ENCODE measurements at places on chromosomes 6 and 20. TPM values are rescaled to one million over a fixed set of nuclear protein-coding genes. Genes with fewer than 3 reads are reported as not detected.

The SDCBP2 gene
- 1.7 TPM for total RNA-seq

The ZBTB12 gene
- total RNA-seq: 1.9 TPM

The ARG1 gene
- not detected for total RNA-seq

The NOTCH4 gene
- total RNA-seq: 0.65 TPM

The TCFL5 gene
- total RNA-seq: 17.9 TPM

The CDSN gene
- total RNA-seq: not detected

The TNXB gene
- total RNA-seq: 41.1 TPM

The EPB41L2 gene
- 267 TPM for total RNA-seq

The NAA20 gene
- total RNA-seq: 45.2 TPM

The CPXM1 gene
- total RNA-seq: 0.22 TPM

The MYLK2 gene
- total RNA-seq: 0.13 TPM

The TREM1 gene
- total RNA-seq: 0.65 TPM

The HCRTR2 gene
- not detected for total RNA-seq

The TFAP2A gene
- 0.39 TPM for total RNA-seq

The TMEM217 gene
- 2.6 TPM for total RNA-seq

The GSTA3 gene
- not detected for total RNA-seq

The SLC35D3 gene
- not detected for total RNA-seq

The OR2B6 gene
- not detected for total RNA-seq

The ZBTB2 gene
- total RNA-seq: 11.0 TPM

The RSPH4A gene
- 0.22 TPM for total RNA-seq

The FOXA2 gene
- total RNA-seq: not detected

The SLC25A27 gene
- 18.9 TPM for total RNA-seq

The KIF13A gene
- total RNA-seq: 108 TPM

The TUBB gene
- 592 TPM for total RNA-seq

The BANF2 gene
- total RNA-seq: not detected

The FABP7 gene
- not detected for total RNA-seq

The RRAGD gene
- total RNA-seq: 8.5 TPM

The PTPRT gene
- total RNA-seq: not detected

The SYCP2L gene
- 0.43 TPM for total RNA-seq

The PHACTR3 gene
- total RNA-seq: not detected

The HLA-DQB1 gene
- total RNA-seq: not detected

The REM1 gene
- 0.76 TPM for total RNA-seq

The SLC22A1 gene
- 1.1 TPM for total RNA-seq

The MAP7 gene
- total RNA-seq: 1.4 TPM

The UBD gene
- total RNA-seq: 0.22 TPM

The LY6G5C gene
- total RNA-seq: 0.65 TPM

The SAMD3 gene
- 0.39 TPM for total RNA-seq

The OR2H2 gene
- not detected for total RNA-seq

The MUC22 gene
- not detected for total RNA-seq

The GHRH gene
- total RNA-seq: not detected

The NMBR gene
- total RNA-seq: not detected

The RAET1G gene
- 9.4 TPM for total RNA-seq

The OSTM1 gene
- 29.3 TPM for total RNA-seq

The LSM2 gene
- total RNA-seq: 32.4 TPM

The CCDC170 gene
- total RNA-seq: 2.8 TPM

The TRIM31 gene
- total RNA-seq: not detected

The HCK gene
- 0.11 TPM for total RNA-seq

The MCCD1 gene
- not detected for total RNA-seq

The SFTA2 gene
- not detected for total RNA-seq
